ENCODE measurements at places on chromosomes 5 and 9.

- DNase-seq: no peak
Measured at GRCh38 chr9:136975644-136976043, 1.7 kb upstream of the PTGDS start.

DNA sequence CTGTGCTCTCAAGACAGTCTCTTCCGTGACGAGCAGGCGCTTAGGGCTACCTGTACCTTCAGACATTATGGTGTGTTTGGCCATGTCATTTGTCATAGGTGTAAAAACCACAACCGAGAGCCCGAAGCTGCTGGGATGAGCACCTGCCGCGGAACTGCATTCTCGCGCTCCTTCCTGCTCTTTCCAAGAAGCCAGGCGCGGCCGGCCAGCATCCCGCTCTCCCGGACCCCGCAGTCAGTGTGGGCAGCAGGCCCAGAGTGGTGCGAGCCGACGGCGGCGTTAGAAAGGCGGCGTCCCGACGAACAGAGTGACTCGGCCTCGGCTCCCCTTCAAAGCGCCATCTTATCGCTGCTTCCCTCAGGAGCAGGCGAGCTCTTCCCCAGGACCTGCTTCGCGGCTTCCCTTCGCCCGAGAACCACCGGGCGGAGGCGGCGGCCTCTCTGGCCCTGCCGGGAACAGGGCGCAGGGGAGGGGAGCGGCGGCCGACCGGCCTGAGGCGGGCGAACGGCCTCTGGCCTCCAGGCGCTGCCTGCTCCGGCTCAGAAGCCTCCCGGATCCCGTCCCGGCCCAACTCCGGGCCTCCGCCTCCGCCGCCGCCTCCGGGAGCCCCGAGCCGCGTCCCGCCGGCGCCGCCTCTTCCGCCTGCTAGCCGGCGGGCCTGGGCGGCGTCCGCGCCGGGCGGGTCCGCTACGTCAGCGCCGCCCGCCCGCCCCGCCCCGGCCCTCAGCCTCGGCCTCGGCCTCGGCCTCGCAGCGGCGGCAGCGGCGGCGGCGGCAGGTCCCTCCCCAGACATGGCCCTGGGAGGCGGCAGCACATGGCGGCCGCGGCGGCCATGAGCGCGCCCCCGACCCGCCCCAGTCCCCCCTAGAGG lies at the start of gene FAM120A:
Gene FAM120A, plus strand, starts transcription at position 741 of the 871 bp plus-strand sequence. CDS start 231 bp downstream, outside the sequence.
- DNase-seq: peak; percentile 61

DNA sequence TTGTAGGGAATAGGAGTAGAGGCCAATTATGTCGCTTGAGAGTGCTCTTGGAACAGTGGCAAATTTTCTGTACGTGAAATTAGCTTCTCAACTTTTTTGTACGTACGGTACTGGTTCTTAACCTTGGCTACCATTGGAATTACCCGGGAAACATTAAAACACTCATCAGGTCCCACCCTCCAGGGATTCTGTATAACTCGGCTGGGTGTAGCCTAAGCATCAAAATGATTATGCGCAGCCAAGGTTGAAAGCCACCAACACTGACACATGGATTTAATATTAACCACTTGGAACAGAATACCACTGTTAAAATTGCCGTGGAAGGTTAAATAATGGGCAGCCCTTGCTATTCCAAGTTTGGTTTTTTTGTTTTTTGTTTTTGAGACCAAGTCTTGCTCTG lies 17.4 kb downstream of the DNAJA1 start:
- DNase-seq: no peak

DNA sequence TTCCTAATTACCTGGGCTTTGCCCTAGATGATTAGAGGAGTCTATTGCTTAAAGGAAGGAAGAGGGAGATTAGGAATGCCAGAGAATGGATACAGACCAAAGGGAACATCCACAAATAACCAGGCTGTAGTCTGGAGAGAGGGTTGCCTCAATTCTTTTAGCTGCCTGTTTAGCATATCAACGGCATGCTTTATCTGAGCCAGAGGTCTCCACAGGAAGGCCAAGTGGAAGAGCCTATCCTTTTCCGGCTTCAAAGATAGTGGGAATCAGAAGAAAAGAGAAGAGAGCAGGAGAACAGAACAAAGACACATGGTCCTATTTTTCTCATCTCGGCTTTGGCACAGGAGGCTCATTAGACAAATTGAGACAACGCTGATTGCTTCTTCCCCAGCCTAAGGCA lies 142.4 kb downstream of the NMUR2 start:
- no peak for DNase-seq

GRCh38 chr5:124050120-124050770 lies 538.3 kb downstream of the CSNK1G3 start:
- DNase-seq: no peak

DNA sequence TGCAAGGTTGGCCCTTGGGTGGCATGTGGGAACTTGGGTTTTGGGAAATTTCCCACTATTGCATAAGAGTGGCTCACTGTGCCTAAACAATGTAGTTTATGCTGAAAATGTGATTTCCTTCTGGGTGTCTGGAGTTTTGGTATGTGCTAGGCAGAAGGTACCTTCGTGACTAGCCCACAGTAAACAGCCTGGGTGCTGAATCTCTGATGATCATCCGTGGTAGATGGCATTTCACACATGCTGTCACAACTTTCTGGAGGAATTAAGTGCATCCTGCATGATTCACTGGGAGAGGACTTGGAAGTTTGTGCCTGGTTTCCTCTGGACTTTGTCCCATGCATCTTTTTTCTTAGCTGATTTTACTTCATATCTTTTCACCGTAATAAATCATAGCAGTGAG lies 64.5 kb downstream of the LNPEP start:
- DNase-seq: no peak

GRCh38 chr5:78404682-78405293 lies 44.4 kb downstream of the SCAMP1 start:
- DNase-seq: no peak

DNA sequence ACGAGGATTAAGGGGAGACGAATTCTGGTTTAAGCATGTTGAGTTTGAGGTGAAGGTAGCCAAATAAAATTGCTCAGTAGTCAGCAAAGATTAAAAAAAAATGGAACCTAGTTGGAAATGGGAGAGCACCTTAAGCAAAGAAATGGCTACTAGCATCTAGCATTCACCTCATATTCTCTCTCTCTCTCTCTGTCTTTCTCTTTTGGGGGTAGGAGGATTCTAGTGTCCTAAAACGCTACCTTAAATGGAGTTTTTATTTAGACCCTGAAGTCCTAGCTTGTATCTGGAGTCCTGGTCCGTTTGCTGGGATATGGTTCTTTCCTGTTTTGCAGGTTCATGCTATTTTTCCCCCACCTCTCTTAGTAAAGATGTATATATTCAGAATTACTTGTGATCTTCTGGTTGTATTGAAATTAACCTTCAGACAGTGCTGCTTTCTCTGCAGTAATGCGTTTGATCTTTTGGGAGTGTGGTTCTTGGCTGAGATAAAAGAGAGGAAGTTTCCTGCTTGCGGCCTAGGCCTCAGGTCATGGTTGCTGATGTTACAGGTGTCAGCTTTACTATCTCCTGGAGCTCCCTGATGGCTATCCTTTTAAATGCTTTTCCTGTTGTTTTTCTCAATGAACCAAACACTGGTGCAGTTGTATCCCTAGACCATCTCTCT lies 8.0 kb downstream of the TGFBR1 start:
- no peak for DNase-seq

- DNase-seq: no peak
Measured at GRCh38 chr5:14572836-14573235, 8.8 kb upstream of the OTULINL start.

GRCh38 chr5:106443746-106444145 lies 1227.0 kb downstream of the EFNA5 start:
- no peak for DNase-seq

GRCh38 chr9:122076773-122077172 lies 16.3 kb downstream of the TTLL11 start:
- no peak for DNase-seq

DNA sequence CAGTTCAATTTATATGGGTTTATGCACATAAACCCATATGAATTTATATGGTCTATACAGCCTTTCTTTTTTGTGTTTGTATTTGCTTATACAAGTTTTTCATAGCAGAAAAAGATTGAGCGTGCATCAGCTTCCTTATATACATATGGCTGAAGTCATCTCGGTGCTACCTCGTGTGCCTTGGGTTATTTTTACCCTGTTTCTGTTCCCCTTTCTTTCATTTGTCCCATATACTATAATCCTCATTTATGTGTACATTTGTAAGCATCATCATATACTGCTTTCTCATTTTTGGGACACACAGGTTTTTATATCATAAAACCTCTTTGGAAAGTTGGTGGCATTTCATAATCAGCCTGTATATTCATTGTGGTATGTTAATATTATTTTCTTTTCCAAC lies 107.8 kb upstream of the ADAMTSL1 start:
- DNase-seq: no peak

GRCh38 chr9:34337403-34337802 lies 8.0 kb downstream of the NUDT2 start:
- DNase-seq: no peak

GRCh38 chr9:4124266-4124665 lies 175.6 kb downstream of the GLIS3 start:
- no peak for DNase-seq

DNA sequence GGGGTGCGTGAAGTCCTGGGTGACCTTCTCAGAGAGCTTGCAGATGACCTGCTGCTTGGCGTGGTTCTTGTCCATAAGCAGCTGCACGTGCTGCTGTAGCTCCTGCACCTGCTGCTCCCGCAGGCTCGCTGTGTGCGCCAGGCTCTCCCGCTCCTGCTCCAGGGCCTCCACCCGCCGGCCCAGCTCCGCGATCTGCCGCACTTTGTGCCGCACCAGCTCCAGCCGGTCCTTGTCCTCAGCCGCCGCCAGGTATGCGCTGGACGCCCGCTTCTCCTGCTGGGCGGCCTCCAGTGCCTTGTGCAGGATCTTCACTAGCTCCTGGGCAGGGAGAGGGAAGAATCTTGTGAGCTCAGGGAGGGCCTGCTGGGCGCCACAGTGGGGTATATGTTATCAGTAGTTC lies 28.5 kb upstream of the CORO2A start:
- no peak for DNase-seq

DNA sequence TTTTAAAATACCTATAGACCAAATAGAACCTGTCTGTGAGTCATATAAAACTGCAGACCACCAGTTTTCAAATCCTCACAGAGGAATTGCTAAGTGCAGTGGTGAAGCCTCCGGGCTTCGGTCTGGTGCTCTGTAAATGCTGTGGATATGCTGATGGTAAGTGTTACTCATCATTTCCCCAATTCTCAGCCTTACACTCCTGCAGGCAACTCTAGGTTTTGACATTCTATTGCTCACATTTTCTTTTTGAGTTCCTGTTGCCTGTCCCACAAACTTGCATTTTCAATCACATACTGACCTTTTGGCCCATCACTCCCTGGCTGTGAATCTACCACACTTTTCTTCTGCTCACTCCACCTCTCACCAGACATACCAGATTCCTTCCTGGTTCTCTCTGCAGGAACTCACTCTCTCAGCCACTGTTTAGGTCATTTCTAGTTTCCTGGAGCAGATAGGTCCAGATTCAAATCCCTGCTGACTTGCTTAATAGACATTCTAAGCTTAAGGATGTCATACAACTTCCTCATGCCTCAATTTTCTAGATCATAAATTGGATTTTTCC lies 192.9 kb downstream of the RAB3C start:
- no peak for DNase-seq

- no peak for DNase-seq
Measured at GRCh38 chr9:134635351-134636148, 6.1 kb upstream of the COL5A1 start.

GRCh38 chr9:130780865-130781504 lies 54.1 kb upstream of the ABL1 start:
- no peak for DNase-seq

GRCh38 chr9:122333169-122333808 lies 37.5 kb upstream of the PTGS1 start:
- no peak for DNase-seq

- no peak for DNase-seq
Measured at GRCh38 chr5:74094096-74094781, 468.2 kb downstream of the ARHGEF28 start.

DNA sequence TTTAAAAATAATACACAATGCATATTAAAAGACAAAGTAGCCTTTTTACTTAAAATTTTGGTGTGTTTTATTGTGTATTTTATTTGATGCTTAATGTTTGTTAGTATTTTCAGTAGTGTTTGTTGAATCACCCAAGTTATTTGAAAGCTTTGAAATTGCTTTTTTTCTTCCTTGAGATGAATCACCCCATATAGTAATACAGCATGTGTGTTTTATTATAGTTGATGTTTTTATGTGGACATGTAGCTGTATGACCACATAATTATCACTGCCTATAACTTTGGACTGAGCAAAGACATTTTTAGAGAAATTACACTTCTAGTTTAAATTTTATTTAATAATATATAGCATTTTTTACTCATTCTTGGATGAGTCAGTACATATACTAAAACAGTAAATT lies 18.0 kb downstream of the FAM174A start:
- DNase-seq: no peak

DNA sequence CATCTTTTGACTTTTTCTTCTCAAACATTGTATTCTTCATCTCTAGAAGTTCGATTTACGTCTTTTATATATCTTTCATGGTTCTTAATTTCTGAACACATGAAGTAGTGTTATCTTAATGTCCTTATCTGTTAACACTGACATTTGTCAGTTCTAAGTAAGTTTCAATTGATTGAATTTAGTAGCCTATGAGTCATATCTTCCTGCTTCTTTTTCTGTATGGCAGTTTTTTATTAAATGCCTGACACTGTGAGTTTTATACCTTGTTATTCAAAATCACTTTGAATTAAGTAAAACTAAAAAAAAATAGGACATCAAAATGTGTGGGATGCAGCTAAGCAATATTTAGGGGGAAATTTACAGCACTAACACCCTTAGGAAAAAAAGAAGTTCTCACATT lies 707.0 kb upstream of the ACO1 start:
- no peak for DNase-seq

DNA sequence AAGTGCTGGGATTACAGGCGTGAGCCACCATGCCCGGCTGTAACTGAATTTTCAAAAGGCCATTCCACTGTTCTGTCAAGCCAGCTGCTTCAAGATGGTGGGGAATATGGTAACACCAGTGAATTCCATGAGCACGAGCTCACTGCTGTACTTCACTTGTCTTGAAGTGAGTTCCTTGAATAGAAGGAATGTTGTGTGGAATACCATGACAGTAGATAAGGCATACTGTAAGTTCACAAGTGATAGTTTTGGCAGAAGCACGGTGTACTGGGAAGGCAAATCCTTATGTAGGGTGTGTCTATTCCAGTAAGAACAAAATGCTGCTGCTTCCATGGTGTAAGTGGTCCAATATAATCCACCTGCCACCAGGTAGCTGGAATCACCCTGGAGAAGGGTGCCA lies 6.6 kb upstream of the PRXL2C start:
- DNase-seq: no peak

DNA sequence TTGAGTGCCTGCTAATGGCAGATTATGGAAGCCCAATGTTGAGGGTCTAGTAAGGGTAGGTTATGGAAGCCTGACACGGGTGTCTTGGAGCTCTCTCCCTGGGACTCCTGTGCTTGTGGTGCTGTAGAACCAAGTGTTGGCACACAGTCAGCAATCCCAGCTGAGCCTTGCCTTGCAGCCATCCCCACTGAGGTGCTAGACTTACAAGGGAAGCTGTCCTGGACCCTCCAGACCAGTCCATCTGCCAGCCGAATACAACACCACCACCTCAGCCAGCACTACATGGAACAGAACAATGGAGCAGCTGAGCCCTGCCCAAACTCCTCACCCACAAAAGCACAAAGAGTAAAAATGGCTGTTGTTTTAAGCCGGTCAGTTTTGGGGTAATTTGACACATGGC lies 90.5 kb upstream of the DNAH5 start:
- no peak for DNase-seq

- DNase-seq: no peak
Measured at GRCh38 chr5:93789173-93790067, 48.0 kb upstream of the POU5F2 start.
